ENCODE measurements at places on chromosomes 2 and 18.

DNA sequence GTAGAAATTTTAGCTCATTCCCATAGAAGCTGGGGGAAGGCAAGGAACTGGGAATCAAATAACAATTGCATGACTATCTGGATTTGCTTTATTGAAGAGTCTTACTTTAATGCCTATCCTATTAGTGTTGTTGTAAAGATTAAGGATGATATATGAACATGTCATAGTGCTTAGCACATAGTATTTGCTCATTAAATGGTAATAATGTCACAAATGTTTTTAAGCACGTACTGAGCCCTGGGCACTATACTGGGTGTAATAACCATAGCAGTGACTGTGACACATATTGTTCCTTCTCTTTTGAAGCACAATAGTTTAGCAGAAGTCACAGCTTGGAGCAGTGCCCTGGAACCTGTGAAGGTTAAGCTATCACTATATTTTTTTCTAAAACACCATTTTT lies 47.2 kb upstream of the DTNB start:
- no peak for DNase-seq

DNA sequence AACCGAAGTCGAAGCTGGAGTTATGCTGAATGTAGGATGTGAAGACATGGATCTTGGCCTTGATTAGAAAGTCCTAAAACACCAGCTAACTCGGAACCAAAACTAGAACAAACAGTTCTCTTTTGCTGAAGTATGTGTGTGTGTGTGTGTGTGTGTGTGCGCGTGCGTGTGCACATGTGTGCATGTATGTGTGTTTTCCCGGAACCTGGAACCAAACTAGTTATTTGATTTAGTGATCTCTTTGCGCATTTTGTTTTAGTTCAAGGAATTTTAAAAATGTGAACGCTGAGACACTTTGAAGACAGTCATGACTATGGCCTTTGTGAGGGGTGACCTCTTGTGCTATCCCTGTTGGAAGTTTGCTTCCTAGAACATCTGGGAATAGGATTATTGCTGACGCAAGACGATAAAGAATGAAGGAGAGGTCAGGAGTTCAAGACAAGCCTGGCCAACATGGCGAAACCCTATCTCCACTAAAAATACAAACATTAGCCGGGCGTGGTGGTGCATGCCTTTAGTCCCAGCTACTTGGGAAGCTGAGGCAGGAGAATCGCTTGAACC lies 23.8 kb downstream of the FHL2 start:
- DNase-seq: peak; percentile 24

GRCh38 chr2:234368861-234369261 lies 128.0 kb downstream of the ARL4C start:
- DNase-seq: no peak

DNA sequence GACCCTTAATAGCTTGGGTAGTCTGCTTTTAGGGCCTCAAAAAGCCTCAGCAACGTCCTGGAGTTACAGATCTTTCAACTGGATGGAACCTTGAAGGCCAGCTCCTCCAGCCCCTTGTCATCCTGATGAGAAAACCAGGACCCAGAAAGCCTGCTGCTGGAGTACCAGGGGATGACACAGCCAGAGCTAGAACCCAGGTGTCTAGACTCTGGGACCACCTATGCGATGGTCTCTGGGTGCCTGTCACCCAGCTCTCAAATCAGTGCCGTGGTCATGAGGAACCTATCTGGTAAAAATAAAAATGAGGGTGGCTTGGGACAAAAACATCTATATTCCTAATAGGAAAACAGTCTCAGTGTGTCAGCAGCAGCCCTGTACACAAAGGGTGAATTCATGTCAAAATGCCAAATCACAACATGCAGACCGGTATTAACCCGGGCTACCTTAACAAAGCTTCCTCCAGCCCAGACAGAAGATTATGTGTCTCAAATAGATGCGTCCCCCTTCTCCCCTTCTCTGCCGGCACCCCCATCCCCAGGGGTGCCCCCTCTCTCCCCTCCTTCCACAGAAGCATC lies 28.5 kb downstream of the SMAD7 start:
- no peak for DNase-seq

- DNase-seq: no peak
These were observed 13.4 kb upstream of the CDC42EP3 start for GRCh38 chr2:37684809-37685208.

DNA sequence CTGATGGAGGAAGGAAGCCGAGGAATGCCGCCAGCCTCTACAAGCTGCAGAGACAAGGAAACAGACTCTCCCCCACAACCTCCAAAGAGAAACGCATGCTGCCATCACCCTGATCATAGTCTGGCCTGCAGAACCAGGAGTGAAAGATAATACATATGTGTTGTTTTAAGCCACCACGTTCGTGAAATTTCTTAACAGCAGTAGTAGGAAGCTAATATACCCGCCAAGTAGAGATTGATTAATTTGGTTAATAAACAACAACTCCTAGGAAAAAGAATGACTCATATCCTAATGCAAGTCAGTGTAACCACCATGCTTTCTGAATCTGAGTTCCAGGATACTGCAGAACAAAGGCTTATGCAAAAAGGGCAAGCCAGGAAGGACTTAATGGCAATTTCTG lies 36.6 kb downstream of the LONRF2 start:
- DNase-seq: no peak

GRCh38 chr18:78247615-78248289 lies 731.9 kb upstream of the SALL3 start:
- DNase-seq: no peak

Measured in left lobe of liver (tissue), 2 donors.